Progenitor cell of endocrine pancreas (in vitro differentiated cells): ENCODE measurements at places on chromosomes 5 and 9. TPM values are rescaled to one million over a fixed set of nuclear protein-coding genes. Genes with fewer than 3 reads are reported as not detected.

The SVEP1 gene
- total RNA-seq: 0.26 and 0.42 TPM in 2 replicates

- no peak for DNase-seq
These were observed 1023.9 kb downstream of the TLE1 start for GRCh38 chr9:80665479-80665878.

DNA sequence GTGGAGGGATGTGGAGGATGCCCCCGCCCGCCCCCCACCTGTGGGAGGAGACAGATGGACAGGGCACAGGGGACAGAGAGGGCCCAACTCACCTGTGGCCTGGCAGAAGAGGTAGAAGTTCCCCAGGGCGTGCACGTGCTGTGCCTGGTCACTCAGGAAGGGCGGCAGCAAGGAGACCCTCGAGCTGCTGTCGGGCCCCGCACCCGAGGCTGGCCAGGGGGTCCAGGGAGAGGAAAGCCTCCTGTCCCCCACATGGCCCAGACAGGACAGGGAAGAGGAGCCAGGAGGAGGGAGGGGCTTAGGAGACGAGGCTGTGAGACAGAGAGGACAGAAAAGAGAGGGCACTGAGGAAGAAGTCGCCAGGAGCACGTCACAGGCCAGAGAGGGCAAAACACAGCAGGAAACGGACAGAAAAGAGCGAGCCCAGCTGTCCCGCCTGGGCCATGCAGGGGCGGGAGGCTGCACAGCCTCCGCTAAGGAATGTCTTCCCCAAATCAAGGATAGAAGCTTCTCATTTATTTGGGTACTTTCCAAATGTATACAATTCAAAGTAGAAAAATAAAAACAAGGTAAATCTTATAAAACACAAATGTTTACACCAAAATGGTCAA is 58.5 kb downstream of the SECISBP2 start:
- DNase-seq: no peak

GRCh38 chr5:103446813-103447212 is 115.8 kb downstream of the NUDT12 start:
- DNase-seq: no peak

The FBXO10 gene
- total RNA-seq: 22.0 TPM in 2 replicates

DNA sequence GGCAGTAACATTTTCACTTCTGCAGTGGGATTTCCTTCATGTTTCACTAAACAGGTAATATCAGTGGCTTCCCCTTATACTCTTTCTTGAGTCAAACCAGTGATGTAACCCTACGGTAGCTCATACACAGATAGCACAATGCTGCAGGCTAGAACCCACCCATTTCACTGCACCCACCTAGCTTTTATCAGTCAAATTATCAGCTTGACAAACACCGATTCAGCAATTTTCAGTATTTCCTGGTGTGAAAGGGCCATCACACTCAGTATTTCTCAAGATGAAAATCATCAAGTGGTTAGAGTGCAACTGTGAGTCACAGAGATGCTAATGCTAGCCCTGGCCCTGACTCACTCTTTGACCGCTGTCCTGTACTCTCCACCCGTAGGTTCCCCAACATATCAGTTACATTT is 242.3 kb upstream of the PTGER4 start:
- no peak for DNase-seq

DNA sequence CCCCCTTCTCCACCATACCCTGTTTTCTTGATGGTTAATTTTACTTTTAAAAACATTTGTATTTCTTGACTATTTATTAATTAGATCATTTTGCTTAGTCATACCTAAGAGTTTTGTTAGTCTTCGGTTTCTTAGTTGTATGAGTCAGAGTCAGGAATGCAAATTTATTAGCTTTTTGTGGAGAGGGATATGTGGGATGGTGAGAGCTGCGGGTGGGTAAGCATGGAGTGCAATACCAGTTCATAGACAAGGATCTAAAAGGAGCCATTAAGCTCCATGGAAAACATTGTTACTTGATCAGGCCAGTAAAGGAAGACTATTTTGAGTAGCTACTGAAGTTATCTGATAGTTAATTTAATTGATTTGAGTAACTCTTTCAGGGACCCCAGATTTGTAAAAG is 77.5 kb downstream of the ZSWIM6 start:
- no peak for DNase-seq

DNA sequence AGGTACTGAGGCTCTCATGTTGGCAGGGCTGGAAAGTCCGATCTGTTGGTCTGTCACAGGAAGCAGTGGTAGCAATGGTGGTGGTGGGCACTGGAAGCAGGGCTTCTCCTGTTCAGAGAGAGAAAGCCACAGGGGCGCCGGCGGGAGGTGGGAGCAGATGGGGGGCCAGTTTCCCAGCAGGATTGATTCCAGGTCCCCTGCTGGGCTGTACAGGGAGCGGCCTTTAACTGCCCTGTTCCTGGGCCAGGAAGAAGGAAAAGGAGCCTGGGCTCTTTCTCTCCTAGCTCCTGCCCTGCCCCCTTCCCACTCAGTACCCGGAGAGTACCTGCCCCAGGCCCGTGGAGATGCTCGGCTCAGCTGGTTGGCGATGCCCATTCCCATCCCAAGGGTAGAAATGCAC is 2.6 kb upstream of the DAB2IP start:
- no peak for DNase-seq

DNA sequence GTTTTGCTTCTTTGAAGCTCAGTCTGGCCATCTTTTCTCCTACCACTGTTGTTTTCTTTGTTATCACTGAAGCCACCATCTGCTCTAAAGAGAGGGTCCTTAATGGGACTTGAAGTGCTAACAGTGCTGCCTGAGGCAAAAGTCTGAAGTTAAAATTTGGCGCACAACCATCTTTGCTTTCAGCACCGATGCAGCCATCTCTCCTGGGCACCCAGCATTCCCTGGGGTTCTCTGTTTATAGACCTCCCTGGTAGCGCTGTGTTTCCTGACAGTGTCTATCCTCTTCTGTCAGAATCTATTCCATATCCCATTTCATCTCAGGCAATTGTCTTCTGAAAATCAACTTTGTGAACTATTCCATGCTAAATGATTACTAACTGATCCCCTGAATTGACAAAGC is 491.5 kb upstream of the MPDZ start:
- DNase-seq: no peak

DNA sequence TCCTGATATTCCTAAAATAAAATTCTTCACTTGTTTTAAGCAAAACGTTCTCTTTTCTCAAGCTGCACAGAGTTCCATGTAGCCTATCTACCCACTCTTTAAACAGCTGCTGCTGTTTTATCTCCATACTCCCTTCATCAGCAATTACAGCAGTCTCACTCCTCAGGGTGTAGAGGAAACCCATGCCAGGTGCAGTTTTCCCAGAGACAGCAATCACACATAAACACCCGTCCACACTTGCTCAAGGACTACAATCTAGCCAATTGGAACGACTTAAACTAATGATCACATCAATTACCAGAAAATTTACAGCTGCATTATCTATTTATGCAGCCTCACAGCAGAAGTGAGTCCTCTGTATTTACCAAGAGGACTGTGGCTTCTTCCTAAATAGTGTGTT is 141.7 kb downstream of the HTR1A start:
- no peak for DNase-seq

GRCh38 chr5:67510204-67510603 is 313.6 kb upstream of the CD180 start:
- no peak for DNase-seq

- DNase-seq: no peak
These were observed 482 bp downstream of the TESK1 start for GRCh38 chr9:35605351-35606137.

DNA sequence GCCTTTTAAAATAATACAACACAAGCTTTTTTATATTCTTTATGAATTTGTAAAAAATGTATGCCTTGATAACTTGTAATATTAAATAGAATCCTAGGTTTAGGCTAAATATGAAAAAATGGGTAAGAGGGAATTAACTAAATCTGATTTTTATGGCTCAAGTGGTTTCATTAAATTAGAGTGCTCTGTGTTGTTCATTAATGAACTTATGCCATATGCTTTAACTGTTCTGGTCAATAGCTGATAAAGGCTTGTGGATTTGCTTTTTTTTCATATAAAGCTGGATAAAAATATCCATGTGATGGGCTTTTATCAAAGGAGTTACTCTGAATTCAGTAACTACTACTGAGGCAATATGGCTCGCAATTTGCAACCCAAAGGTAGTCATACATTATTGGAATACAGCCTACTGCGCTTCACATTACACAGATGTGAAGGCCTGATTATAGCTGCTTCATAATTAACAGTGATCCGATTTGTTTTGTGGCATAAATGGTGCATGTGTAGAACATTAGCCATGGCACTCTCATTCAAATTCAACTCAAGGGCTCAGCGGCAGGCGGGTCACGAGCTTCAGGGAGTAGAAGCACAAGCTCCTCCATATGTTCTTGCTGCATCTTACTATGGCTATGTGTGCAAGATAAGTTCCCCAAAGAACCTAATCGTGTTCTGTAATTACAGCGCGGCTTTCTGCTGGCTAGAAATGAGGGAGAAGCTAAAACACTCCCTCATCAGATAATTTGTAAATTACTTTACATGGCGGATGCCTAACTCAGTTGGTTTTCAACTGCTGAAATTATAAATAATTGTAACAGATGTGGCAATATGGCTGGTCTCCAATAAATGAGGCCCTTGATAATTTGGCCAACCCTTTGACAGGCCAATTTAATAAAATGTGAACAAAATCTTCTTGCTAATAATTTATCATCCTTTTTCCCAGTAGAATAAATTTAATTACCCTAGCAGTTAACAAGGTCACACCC is 188.3 kb downstream of the CNTLN start:
- no peak for DNase-seq

DNA sequence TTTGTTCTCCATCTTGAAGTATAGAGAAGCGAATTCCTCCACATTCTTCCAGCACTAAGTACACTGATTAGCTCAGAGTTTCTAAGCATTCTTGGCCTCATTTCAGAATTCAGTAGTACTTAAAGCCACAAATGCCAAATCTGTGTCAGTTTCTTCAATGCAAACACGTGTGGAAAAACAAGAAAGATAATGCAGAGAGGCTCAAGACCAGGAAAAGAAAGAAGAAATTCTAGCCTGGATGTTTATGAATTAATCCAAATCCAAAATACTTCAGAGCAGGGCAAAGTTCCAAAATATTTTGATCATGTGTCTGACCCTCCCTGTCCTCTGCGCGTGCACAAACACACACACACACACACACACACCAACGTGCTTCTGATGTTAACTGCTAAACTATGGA is 457.6 kb downstream of the SLCO4C1 start:
- no peak for DNase-seq

GRCh38 chr9:133880851-133881661 is 111.1 kb downstream of the VAV2 start:
- no peak for DNase-seq

DNA sequence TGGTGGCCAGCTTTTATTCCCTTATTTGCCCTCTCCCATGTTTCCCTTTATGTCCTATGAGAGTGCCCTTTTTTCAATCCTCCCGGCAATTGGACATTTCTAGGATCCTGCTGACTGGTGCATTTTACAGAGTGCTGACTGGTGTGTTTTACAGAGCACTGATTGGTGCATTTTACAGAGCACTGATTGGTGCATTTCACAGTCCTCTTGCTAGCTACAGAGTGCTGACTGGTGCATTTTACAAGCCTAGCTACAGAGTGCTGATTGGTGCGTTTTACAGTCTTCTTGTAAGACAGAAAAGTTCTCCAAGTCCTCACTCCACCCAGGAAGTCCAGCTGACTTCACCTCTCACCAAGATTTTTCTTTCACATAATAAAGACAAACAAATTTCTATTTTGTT is 15.4 kb upstream of the FANCC start:
- DNase-seq: no peak

GRCh38 chr5:16894236-16895057 is 41.6 kb downstream of the MYO10 start:
- no peak for DNase-seq

The LOX gene
- 0.19 and 0.42 TPM in 2 replicates for total RNA-seq

DNA sequence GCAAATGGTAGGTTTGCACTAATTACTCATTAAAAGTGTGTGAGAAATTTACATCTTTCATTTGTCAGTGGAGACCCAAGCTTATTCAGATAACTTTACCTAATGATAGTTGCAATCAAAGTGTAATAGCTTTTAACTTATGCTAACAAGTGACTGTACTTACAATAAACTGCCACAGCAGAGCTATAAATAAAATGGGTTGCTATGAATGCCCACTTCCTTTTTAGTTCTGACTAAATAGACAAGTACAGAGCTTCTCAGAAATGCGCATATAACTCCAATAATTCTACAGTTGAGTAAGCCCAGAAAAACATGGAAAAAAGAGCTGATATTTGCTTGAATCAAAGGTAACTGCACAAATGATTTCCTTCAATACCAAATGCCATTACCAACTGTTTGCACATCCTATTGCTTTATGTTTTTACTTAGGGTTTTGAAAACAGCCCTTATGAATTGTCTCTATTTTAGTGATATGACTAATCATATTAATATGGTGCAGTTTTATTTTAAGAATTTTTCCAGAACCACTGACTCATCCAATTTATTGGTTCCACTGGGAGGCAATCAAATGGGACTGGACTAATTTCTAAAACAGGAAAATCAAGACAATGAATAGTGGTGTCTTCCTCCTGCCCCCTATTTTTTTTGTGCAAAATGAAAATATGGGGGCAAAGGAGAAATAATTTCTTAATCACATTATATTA is 84.1 kb downstream of the PPP2R2B start:
- no peak for DNase-seq

The INSL6 gene
- total RNA-seq: not detected in 2 replicates

- DNase-seq: no peak
These were observed 165.5 kb downstream of the SYK start for GRCh38 chr9:90967145-90967538.

GRCh38 chr9:76651119-76651705 is 113.0 kb upstream of the PCA3 start:
- no peak for DNase-seq

DNA sequence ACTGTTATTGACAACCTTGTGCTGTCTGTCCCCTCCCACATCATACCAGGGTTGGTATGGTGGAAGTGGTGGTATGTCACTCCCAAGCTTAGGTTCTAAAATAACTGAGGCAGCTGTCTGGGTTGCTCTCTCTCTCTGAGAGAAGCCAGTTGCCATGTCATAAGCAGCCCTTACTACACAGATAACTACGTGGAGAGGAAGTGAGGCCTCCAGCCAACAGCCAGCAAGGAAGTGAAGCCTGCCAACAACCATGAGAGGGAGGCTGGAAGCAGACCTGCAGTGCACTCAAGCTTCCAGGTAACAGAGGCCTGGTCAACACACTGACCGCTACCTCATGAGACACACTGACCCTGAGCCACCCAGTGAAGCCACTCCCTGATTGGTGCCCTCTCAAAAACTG is 18.6 kb downstream of the CTNNAL1 start:
- DNase-seq: no peak

GRCh38 chr5:119344231-119344630 is 11.6 kb upstream of the TNFAIP8 start:
- no peak for DNase-seq

The ELL2 gene
- 124 and 145 TPM in 2 replicates for total RNA-seq

The PCDHGA5 gene
- total RNA-seq: 0.69 and 0.71 TPM in 2 replicates
